ENCODE measurements at places on chromosomes 11 and 22.

DNA sequence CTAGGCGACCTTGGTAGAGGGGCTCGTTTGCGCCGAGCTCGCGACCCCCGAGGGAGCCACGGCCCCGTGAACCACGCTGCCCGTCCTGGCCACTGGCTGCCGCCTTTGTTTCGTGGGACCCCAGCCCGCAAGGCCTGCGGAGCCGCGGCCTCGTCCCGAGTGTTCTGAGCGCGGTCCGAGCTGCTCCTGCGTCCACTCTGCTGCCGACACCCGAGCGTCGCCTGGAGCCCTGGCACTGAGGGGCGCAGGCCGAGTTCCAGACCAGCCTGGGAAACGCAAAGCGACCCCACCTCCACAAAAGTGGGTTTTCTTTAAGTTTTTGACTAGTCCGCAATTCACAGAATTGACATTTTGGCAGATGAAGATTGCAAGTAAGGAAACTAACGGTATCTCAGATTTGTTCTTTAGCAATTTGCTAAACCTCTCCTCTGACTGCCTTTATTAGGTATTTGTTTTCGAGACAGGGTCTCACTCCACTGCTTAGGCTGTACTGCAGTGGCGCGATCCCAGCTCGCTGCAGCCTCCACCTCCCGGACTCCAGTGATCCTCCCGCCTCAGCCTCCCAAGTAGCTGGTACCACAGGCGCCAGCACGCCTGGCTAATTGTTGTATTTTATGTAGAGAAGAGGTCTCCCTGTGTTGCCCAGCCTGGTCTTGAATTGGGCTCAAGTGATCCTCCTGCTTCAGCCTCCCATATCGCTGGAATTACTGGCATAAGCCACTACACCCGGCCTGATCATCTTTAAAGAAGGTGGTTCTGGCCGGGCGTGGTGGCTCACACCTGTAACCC, 879 bp upstream of the RNH1 start:
- no peak for DNase-seq

DNA sequence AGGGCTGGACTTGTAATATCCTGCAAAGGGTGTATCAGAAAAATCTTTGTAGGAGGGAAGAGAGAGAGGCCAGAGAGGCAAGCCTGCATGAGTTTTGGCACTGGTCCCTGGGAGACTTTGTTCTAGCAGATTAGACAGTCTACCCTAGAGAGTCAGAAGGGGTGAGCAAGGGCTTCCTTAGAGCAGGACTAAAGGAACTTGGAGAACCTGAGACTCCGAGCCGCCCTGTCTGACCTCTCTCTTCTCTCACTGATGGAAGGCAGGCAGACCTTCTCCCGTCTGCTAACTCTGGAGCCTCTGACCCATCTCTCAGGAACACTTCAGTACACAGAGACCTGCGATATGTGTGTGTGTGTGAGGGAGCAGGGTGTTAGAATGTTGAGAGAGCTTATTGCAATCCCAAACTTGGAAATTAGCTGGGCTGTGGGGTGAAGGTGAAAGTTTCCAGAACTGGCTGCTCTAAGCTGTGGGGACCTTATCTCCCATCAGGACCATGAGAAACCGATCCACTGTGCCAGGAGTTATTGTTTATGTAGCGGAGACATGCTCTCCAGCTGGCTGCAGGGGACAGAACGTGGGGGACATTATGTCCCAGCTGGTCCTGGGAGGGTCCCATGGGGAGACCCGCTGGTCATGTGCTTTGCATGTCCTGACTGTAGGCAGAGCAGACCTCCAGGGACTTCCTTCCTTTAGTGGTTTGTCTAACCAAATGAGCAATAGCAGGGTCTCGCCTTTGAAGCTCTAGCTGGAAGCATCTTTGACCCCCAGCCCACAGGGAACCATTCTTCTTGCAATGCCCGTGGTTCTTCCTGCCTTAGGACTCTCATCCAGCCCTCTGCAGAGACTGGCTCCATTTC, 51.1 kb downstream of the TIMP3 start:
- DNase-seq = no peak

DNA sequence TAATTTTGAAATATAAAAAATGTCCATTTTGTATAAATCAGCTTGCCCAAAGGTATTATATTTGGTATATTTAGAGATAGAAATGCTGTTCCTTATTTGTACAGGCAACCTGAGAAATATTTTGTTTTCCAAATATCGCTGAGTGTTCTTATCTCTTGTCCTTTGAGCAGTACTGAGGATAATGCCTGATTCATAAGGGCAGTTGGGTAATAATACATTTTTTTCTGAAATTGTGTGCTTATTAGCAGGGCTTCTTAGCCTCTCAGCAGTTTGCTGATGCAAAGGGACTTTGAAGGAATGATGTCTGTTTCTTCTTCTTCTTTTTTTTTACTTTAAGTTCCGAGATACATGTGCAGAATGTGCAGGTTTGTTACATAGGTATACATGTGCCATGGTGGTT, 69.1 kb downstream of the LDLRAD3 start:
- DNase-seq = no peak

DNA sequence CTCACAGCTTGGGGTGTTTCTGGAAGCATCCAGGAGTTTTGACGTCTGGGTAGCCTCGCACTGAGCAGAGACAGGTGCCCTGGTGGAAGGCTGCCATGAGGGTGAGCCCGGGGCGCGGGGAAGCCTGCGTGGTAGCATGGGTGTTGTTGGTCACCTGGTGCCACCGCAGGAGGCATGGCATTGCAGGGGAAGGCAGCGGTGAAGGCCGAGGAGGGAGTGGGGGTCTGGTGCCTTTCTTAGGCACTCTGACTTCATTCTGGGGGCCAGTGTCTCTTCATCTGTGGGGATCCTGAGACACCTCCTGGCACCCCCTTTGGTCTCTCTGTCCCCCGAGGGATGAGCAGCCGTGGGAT, 271.2 kb downstream of the TBC1D22A start:
- DNase-seq = no peak

GRCh38 chr11:86303257-86303656, 1.2 kb downstream of the HIKESHI start:
- no peak for DNase-seq

DNA sequence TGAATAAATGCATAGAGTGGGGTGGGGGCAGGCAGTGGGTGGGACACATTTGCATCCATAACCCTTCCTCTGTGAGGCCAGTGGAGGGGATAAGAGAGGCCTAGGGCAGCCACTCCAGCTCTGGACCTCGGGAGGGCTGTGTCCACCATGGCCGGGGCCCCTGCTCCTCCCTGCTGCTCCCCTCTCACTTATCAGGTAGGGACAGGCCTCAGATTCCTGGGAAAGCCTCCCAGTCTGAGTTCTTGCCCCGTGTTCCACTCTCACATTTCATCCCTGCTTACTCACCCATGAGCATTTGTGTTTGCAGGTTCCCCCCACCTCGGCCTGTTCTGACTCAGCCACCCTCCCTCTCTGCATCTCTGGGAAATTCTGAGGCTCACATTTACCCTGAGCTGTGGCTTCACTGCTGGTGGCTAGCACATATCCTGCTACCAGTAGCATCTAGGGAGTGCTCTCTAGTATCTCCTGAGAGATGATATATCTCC, 128.7 kb upstream of the TOP3B start:
- DNase-seq = no peak

DNA sequence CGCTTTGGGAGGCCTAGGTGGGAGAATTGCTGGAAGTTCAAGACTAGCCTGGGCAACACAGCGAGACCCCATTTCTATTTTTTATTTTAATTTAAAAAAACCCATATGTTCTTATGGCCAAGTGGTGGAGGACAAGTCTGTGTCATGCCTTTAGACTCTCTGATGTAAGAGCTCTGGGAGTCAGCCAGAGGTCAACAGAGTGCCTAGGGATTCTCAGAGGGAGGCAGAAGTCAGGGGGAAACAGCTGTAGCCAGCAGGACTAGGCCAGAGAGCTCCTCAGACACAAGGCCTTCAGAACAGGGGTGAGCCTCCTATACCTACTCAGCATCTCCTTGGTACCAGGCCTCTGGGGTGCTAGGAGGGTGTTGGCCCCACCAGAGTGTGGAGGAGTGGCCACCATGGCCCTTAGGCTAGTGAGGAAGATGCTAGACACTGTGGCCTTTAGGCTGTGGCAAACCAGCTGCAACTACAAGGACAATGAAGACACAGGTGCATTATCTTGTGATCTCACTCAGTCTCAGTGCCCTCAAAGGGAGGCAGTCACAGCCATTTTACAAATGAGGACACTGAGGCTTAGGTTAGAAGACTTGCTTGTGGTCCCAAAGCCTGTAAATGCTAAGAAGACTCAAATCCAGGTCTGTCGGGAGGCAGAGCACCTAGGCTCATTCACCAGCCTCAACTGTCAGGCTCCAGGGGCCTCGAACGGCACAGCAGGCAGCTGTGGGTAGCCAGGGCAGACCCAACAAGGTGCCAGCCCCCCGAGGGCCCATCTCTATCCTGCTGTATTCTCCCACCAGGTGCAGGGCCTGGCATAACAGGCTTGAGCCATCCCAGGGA, 5.0 kb downstream of the ZP1 start:
- no peak for DNase-seq

GRCh38 chr11:61739966-61740365, 12.5 kb upstream of the MYRF start:
- DNase-seq = no peak

DNA sequence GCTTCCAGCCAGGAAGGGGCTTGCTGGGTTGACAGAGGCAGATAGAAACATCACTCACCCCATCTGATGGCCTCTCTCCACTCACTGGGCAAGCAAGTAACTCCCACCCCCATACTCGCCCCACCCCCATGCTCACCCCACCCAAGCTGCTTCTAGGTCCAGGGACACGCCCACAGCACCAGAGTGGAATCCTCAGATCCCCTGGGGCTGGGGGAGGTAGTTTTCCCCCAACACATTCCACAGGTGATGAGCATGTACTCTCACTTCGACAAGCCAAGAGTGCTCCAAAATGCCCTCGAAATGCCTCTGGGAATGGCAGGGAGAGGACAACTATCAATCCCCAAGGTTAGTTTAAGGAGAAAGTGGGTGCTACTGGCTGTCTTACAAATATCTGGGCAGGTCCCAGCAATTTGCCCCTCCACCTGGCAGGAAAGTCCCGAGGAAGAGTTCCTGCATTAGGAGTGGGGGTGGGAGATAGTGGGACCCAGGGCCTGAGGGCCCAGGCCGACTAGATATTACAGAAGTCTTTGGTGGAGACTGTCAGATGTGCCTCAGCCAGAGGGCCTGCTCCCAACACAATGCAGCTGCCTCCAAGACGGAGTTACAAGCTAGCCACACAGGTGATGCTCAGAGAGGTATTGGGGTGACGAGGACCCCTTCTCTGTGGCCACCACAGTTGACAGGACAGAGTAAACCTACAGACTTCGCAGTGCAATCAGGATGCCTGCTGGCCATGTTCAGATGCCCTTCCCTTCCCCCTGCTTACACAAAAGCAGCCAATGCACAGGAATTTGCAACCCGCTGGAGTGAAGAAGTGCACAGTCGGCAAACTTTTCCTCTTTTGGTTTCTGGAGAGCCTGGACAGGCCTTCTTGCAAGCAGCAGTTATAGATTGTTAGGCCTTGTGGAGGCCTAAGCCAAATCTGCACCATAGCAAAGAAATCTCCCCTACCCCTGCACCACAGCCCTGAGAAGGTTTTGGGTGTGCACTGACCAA, 2.9 kb upstream of the LMO1 start:
- no peak for DNase-seq

DNA sequence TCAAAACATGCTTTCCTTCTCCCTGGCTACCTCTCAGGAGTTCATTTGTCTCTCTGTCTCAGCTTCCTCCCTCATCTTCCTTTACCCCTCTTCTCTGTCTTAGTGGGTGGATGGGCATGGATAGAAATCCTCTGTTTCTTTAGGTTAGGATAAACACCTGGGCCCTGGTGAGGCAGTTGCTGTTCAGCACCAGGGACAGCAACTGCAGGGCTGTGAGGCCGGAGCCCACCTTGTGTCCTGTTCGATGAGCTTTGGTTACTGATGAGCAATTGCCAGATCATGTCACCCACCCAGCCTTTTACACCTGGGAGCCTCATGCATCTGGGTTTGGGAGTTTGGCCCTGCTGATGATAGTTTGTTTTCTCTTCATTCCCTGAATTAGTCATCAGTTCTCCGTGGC, 6.1 kb upstream of the CRYBB3 start:
- no peak for DNase-seq

- no peak for DNase-seq
Measured at GRCh38 chr11:82733444-82734119, at the start of gene FAM181B. FAM181B (minus strand) TSS chr11:82733864; CDS start chr11:82733729, 135 bp downstream.

DNA sequence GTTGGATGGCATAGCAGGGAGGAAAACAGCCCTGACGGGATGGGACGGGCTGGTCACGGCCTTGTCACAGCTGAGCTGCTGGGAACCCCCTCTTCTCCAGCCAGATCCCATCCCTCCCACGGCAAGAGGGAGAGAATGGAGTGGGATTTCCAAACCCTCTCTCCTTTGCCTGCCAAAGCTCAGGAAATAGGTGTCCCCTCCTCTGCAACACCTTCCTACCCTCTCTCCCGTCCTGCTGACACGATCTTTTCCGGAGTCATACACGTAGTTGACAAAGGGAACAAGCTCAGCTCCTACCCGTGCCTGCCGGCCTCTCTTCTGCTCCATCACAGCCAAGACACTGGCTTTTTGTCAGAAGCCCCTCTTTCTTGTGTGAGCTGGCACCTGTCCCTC, 48.1 kb downstream of the PISD start:
- no peak for DNase-seq

GRCh38 chr11:592501-592900, 16.2 kb downstream of the PHRF1 start:
- no peak for DNase-seq

- DNase-seq = no peak
Measured at GRCh38 chr11:9150501-9150900, 59.1 kb upstream of the SCUBE2 start.

DNA sequence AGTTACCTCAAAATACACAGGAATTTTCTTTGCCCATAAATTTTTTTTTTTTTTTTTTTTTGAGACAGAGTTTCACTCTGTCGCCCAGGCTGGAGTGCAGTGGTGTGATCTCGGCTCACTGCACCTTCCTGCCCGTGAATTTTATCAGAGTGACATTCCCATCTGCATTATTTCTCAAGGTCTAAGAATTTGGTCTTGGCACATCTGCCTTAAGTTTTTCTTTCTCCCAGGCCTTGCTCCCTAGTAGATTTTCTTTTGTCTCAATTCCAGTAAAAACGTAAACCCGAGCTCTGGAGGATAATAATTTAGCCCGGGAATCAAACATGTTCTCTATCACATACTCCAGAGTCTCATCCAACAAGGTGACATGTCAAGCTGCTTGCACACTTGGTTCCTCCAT, 12.4 kb downstream of the TRIM6 start:
- no peak for DNase-seq

DNA sequence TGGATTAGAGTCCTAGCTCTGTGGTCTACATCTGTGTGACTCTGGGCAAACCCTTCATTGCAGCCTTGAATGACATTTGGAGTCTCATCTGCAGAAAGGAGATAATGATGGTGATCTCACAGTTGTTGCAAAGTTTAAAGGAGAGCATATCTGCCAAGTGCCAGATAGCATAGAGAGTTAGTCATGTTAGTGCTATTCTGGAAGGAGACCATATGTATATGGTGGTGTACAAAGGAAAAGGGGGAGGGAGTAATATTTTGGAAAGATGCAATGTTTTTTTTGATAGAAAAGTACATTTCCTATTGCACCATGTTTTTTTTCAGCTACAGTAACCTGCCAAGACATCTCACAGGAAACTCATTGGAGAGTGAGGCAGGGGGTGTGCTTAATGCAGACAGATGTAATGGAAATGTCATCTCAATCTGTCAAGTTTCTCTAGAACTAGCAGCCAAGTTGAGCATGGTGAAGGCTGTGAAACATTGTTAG, 92.1 kb upstream of the NARS2 start:
- DNase-seq = no peak

GRCh38 chr22:43571181-43571580, 159.4 kb downstream of the MPPED1 start:
- DNase-seq = no peak

- DNase-seq = no peak
Measured at GRCh38 chr11:100778166-100778785, 91.2 kb downstream of the ARHGAP42 start.

- DNase-seq = no peak
Measured at GRCh38 chr11:122434786-122435185, 220.7 kb upstream of the UBASH3B start.
